ENCODE measurements at places on chromosomes 6 and 20.

GRCh38 chr6:36493859-36494258 lies 51.1 kb downstream of the KCTD20 start:
- no peak for DNase-seq

DNA sequence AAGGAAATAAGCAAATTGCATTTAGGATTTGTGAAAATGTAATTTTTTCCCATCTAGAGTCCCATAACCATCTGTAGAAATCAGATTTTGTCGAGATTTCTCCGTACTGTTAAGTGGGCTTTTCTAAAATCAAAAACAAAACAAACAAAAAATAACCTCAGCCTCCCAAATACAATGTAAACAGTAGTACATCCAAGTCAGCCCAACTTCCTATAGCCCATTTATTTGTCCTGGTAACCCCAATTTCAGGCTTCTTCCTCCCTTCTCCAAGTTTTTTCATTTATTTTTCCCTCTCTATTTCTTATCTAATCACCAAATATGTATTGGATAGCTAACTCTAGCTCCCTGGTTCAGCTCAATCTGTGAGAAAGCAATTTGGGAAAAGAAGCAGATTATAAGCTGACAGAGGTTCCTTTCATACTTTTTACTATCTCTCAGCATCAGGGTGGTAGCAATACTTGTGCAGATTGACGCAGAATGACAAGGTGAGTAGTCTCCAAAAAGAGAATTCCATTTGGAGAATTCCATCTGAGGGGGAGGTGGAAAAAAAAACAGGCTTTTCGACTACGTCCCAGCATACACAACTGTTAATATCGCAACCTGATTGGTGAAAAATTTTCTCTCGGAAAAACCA lies 132.6 kb upstream of the BTN3A2 start:
- no peak for DNase-seq

GRCh38 chr20:51116765-51117686 lies 94.1 kb upstream of the KCNG1 start:
- no peak for DNase-seq

- no peak for DNase-seq
Observed at GRCh38 chr6:14121936-14122344, 4.4 kb downstream of the CD83 start.

DNA sequence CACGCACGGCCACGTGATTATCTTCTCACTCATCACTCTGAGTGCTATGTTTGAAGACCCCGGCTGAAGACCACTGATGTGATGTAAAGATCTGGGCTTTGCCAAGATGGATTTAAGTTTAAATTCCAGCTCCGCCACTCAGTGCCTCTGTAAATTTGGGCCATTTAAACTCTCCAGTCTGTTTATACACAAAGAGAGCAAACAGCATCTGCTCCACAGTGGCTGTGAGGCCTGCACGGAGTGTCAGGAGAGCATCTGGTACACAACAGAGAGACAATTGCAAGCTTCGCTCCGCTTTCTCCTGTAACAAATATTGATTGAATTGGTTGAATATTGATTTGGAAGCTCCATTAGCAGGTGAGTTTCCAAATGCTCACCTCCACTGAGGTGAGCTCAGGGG lies 80.5 kb upstream of the FRMD1 start:
- DNase-seq = no peak

GRCh38 chr20:53958260-53958659 lies 112.1 kb downstream of the BCAS1 start:
- no peak for DNase-seq

DNA sequence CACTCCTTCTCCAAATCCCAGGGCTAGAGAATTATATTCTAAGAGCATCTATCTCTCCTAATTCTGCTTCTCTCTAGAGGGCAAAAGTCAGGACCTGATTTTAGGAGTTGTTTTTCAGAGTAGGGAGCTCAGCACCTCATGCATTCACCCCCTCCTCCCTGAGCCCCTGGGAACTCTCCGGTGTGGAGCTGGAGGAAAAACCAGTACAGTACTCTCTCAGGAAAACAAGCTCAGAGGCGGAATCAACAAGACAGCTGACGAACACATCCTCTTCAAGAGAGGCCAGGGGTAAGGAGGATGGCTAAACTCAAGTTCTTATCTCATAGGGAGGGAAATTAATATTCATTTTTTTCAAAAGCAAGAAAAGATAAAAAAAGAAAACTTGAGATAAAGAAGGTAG lies 120.1 kb upstream of the CDYL start:
- DNase-seq = no peak

DNA sequence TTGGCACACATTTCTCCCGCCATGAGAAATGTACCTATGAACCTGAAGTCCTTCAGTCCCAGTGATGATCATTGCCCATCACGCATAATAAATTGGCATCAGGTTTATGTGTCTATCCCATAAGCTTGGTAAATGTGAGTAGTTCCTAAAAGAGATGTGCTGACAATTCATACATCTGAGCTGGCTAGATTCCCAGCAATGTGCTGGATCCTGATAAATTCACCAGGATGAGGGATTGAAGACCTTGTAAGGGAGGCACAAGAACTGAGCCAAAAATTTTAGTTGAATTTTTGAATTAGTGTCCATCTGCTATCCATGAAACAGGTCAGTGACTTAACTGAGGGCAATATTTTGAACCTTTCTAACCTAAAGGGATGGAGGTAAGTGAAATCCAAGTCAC lies 267.9 kb upstream of the CITED2 start:
- no peak for DNase-seq

DNA sequence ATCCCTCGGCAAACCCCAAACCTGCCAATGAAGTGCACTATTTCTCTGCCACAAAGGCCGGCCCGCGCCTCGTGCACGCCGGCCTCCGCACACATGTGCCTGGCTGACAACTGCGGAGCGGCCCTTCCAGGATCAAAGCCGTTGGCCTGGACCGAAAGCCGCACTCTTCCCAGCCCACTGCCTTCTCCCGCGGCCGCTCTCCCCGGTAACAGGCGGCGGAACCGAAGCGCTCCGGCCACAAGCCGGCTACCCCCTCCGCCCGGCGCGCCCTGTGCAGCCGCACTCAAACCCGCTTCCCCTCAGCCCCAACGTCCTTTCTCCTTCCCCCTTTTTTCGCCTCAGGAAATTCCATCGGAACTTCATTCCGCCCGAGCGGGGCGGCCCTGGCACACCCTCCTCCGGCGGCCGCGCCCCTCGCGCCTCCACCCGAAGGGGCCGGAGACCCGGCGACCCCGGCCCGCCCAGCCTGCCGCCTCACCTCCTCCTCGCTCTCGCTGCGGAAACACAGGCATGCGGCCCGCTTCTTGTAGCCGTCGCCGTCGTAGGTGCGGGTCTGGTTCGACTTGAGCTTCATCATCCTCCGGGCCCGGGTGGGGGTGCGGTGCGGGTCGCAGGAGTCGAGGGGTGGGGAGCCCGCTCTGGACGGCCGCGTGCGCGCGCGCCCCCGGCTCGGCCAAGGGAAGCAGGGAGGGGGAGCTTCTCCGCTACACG lies 528 bp downstream of the NUDT3 start:
- DNase-seq = peak; percentile 41

- DNase-seq = no peak
Observed at GRCh38 chr20:58202044-58202443, 26.4 kb downstream of the ANKRD60 start.

- no peak for DNase-seq
Observed at GRCh38 chr6:96537726-96538125, 16.1 kb downstream of the UFL1 start.

- DNase-seq = no peak
Observed at GRCh38 chr6:127938701-127939100, 37.8 kb upstream of the THEMIS start.

- DNase-seq = no peak
Observed at GRCh38 chr6:41700463-41701347, 34.7 kb downstream of the TFEB start.

- DNase-seq = no peak
Observed at GRCh38 chr6:90156861-90157260, 139.8 kb downstream of the BACH2 start.

DNA sequence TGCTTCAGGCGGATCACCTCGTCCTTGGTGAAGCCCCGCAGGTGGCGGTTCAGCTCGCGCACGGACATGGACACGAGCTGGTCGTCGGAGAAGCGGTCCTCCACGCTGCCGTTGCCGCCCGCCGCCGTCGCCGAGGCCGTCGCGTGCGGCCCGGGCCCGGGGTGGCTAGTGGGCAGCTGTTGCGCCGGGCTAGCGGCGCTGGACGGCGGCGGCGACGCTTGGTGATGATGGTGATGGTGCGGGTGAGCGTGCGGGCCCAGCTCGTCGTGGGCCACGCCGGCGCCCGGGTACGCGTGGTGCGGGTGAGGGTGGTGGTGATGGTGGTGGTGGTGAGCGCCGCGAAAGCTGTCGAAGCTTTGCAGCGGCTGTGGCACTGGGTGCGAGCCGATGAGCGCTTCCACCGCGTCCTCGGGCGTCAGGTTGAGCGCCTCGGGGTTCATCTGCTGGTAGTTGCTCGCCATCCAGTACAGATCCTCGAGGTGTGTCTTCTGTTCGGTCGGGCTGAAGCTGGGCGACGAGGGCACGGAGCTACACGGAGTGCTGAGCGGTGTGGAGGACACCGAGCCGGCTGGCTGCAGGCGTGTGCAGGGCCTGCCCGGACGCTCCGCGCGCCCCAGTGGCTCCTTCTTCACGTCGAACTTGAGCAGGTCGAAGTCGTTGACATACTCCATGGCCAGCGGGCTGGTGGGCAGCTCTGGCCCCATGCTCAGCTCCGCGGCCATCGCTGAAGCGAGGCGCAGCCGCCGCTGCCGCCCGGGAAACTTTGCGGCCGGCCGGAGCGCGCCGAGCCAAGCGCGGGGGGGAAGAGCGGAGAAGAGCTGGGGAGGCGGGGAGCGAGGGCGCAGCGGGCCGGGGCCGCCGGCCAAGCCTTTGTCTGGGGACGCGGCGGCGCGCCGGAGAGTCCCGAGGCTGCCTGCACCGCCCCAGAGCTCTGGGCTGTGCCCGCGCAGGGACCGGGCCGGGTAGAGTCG lies 622 bp downstream of the MAFB start:
- no peak for DNase-seq

GRCh38 chr20:17897566-17898307 lies 70.9 kb downstream of the SNX5 start:
- DNase-seq = no peak

GRCh38 chr6:105934708-105935107 lies 151.4 kb upstream of the PRDM1 start:
- no peak for DNase-seq

DNA sequence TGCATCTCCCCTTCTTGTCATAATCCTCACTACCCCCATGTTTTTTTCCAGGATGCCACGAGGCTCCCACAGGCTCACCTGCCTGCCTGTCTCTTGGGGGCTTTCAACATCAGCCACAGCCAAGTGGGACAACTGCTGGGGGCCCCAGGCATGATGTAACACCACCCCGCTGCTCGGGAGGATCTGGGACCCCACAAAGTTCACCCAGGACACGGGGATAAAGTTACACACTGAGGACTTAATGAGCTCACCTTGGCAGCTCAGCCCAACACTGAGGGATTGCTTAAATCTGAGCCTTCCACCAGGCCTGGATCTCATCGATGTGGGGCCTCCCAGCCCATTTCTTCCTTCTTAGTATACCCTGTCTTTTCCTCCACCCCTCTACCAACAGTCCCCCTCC lies 56.4 kb upstream of the NNAT start:
- DNase-seq = no peak

DNA sequence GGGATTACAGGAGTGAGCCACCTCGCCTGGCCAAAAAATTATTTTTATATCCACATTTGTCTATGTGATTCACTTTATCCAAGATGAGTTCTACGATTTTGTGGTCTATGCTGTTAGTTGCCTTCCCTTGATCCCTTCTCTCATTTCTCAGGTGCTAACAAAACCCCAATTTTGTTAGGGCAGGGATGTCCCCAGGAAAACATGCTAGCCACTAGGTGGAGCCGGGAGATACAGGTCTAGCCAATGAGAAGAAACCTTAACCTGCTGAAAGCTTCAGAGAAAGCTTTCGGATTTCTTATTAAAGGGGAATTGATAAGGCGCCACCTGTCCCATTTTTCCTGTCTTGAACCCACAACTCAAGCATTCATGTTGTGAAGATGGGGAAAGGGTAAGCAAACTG lies 167.4 kb upstream of the OLIG3 start:
- no peak for DNase-seq

- peak; percentile 82 for DNase-seq
Observed at GRCh38 chr6:36623547-36624459, 29.6 kb downstream of the SRSF3 start.

DNA sequence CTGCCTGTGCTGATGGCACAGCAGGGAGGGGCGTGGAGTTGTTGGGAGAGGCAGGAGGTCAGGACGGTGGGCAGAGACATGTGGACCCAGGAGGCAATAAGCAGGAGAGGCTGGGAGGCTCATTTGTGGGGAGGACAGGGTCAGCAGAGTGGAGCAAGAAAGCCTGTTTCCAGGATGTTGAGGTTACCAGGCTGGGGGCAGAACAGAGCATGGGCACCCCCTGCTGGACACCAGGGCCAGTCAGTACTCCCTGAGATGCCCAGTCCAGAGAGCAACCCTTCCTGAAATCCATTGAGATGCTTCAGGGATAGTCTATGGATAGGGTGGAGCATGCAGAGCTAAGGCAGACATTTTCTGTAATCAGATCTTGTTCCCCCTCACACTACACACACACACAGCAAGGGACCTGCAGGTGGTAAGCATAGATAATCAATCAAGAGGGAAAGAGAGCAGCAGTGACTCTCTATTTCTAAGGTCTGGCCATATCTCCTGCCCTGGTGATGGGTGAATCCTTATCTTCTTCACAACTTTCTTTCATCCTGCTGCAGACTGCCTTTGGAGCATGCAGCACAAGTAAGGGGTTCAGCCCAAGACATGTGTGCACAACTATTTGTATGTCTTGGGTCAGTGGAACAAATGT lies 41.7 kb downstream of the MOCS1 start:
- peak; percentile 41 for DNase-seq

DNA sequence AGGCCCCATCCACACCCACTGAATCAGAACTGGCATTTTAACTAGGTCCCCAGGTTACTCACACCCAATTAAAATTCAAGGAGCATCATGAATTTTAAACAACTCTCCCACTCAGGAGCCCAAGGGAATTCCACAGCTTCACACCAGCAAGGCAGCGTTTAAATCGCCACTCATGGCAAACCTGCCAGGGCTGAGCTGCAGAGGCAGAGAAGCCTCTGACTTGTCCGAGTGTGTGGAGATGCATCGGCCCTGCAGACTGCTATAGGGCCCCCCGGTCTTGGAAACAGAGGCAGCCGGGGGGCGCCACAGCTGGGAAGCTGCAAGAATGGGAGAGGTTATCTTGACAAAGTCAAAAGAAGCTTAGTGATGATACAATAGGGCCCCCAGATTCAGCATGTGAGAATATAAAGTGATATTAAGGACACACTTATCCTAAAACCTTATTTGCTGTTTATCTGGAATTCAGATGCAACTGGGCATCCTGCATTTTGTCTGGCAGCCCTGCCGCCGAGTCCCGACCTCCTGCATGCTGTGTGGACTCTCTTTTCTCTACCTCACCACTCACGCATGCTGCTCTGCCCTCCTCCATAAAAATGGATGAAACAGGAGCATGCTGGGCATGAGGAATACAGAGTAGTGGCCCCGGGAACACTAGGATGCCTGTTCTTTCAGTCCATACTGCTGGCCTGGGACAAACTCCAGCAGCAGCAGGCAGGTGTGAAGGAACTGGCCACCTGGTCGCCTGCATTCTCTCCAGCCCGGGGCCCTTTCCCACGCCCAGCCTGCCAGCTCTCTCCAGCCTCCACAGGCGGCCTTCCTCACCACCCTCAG lies 126.1 kb downstream of the PXDC1 start:
- no peak for DNase-seq

GRCh38 chr20:17524560-17524959 lies 6.6 kb downstream of the BFSP1 start:
- DNase-seq = no peak

GRCh38 chr20:9137001-9137400 lies 68.1 kb downstream of the PLCB4 start:
- DNase-seq = no peak

Measured in NCI-H748 treated with DMSO at 0.1 percent for 48 hours (cell line).